ENCODE measurements at places on chromosomes 1 and 21. TPM values are rescaled to one million over a fixed set of nuclear protein-coding genes. Genes with fewer than 3 reads are reported as not detected.

The RSPH1 gene
- not detected for total RNA-seq

The TARBP1 gene
- 11.9 TPM for total RNA-seq

The LHX8 gene
- not detected for total RNA-seq

The RAP1GAP gene
- total RNA-seq = not detected

The NPPB gene
- total RNA-seq = not detected

The APOBEC4 gene
- not detected for total RNA-seq

The PIP5K1A gene
- 46.7 TPM for total RNA-seq

All from bronchus fibroblast of lung (primary cell).